ENCODE measurements at places on chromosomes 6 and 20. TPM values are rescaled to one million over a fixed set of nuclear protein-coding genes. Genes with fewer than 3 reads are reported as not detected.

GRCh38 chr6:100592929-100593328 is 128.2 kb upstream of the SIM1 start:
- H3K27me3 ChIP-seq, result no peaks in the 10 kb centered on the region
- no peak overlapping the region for H3K27ac ChIP-seq
- no peaks in the 10 kb centered on the region for H3K4me1 ChIP-seq
- peaks cover 27% of the 10 kb centered on the region for H3K36me3 ChIP-seq
- no peak for DNase-seq
- no peak overlapping the region for H3K4me3 ChIP-seq

DNA sequence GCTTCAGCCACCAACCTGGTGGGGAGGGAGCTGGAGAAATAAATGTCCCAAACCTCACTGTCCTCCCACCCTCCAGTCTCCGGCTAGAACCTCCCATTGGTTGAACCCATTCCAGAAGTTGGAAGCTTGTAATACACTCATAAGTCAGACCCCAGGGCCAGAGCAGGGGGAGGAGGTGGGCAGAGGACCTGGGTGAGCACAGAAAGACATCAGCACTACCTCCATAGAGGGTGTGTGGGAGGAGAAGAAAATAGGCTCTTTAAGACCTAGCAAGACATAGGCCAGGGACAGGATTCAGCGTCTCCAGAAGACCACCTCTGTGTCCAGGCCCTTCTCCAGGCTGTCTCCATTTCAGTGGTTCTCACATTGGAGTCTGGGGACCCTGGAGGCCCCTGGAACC is 73.3 kb upstream of the TOP1 start:
- no peak overlapping the region for H3K27ac ChIP-seq
- H3K36me3 ChIP-seq, result no peaks in the 10 kb centered on the region
- no peak for DNase-seq
- no peak overlapping the region for H3K4me3 ChIP-seq

DNA sequence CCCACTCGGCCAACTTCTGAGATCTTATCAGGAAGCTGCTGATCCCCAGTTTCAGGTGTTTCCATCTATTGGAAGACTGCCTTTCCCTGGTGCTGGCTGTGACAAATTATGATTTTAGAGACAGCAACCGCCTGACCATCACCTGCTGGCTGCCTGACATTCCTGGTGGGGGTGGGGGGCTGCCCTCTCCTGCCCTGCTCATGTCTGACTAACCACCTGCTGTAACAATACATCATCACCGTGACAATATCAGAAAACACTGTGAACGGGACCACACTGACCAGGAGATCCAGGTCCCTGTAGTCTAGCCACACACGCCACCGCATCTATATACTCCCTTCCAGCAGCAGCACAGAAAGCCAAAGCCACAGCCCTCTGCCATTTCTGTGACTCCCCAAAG is 537.5 kb downstream of the QKI start:
- no peaks in the 10 kb centered on the region for H3K27me3 ChIP-seq
- no peaks in the 10 kb centered on the region for H3K36me3 ChIP-seq
- H3K4me3 ChIP-seq, result no peak overlapping the region
- no peak for DNase-seq

GRCh38 chr6:135920689-135921088 is 69.2 kb downstream of the PDE7B start:
- no peaks in the 10 kb centered on the region for H3K27me3 ChIP-seq
- DNase-seq, result no peak
- H3K4me1 ChIP-seq, result peaks cover 22% of the 10 kb centered on the region
- H3K36me3 ChIP-seq, result no peaks in the 10 kb centered on the region

GRCh38 chr20:41738604-41739206 is 120.5 kb upstream of the CHD6 start:
- no peaks in the 10 kb centered on the region for H3K4me1 ChIP-seq
- DNase-seq, result peak; percentile 25
- H3K27ac ChIP-seq, result no peak overlapping the region
- no peaks in the 10 kb centered on the region for H3K27me3 ChIP-seq
- H3K36me3 ChIP-seq, result no peaks in the 10 kb centered on the region

- no peaks in the 10 kb centered on the region for H3K27me3 ChIP-seq
- no peak overlapping the region for H3K4me3 ChIP-seq
- H3K36me3 ChIP-seq, result no peaks in the 10 kb centered on the region
- H3K4me1 ChIP-seq, result peaks cover 3% of the 10 kb centered on the region
- DNase-seq, result no peak
- no peak overlapping the region for H3K27ac ChIP-seq
Measured at GRCh38 chr20:20150241-20150640, 97.9 kb downstream of the CFAP61 start.

DNA sequence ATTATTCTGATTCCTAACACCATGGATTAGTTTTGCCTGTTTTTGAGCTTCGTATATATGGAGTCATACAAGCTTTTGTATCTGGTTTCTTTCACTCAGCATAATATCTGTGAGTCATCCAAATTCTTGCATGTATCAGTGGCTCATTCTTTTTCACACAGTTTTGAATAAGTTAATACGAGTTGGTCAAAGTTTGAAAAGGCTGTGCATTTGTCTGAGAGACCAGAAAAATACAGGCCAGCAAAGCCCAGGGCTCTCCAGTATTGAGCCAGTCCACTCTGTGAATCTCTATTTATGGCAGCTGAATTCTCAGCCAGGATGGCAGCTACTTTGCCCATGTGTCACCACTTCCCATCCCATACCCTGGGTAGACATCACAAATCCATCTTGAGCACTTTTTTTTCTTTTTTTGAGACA is 7.2 kb upstream of the CHMP4B start:
- no peak overlapping the region for H3K4me3 ChIP-seq
- no peaks in the 10 kb centered on the region for H3K27me3 ChIP-seq
- peak overlapping the region; percentile 17 for H3K27ac ChIP-seq
- DNase-seq, result no peak

DNA sequence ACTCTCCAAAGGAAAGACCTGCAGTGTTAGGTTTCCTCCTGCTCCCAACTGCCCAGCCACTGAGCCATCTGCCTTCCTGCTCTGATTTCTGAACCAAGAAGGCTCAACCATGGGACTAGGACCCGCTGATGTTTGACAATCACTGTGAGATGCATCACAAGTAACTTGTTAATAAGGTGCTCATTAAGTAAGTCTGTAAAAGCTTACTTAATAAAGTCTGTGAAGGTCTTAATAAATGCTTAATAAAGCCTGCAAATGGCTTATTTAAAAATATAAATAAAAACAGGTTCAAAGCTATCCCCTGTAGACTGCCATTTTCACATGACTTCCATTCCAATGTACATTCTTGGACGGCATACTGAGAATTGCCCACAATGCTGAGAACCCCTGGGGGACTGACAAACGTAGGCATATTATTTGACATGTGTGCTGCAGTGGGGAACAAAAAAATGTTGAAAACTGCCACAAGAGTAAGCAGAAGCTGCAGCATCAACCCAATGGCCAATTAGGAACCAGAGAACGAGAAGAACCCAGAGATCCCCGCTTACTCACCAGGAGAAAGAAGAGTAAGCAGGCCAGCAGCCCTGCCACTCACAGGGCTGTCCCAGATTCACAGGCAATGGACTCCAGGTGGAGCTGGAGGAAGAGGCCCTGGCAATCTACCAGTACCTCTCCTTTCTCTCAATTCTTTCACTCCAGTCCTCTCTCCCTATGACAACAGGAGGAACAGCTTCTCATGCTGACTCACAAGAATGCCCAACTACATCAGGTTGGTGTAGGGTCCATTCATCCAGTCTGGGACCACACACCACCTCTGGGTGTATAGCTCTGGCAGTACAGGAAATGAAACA is 19.5 kb downstream of the KIF13A start:
- peak overlapping the region; percentile 11 for H3K27ac ChIP-seq
- no peaks in the 10 kb centered on the region for H3K27me3 ChIP-seq
- H3K4me3 ChIP-seq, result no peak overlapping the region

DNA sequence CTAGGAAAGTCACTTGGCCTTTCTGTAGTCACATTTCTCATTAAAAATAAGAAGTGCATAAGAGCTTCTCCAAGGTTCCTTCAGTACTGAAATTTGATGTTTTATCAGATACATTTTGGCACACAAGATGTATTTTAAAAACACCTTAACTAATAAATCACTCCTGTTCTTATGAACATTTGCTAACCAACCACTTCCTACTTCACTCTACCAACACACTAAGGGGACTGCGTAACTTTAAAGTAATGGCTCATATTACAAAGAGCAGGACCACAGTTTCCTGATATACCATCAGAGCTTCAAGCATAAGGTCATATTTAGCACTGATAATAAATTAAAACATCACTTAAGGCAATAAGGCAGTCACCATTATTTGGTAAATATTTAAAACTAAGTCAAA is 104.4 kb downstream of the RALGAPA2 start:
- H3K4me1 ChIP-seq, result no peaks in the 10 kb centered on the region
- H3K4me3 ChIP-seq, result no peak overlapping the region
- no peaks in the 10 kb centered on the region for H3K27me3 ChIP-seq
- H3K36me3 ChIP-seq, result no peaks in the 10 kb centered on the region

GRCh38 chr6:40586369-40587201 is 579 bp downstream of the LRFN2 start:
- peak; percentile 59 for DNase-seq
- no peaks in the 10 kb centered on the region for H3K36me3 ChIP-seq
- H3K27ac ChIP-seq, result no peak overlapping the region
- H3K4me3 ChIP-seq, result peak overlapping the region; percentile 40
- H3K4me1 ChIP-seq, result peaks cover 7% of the 10 kb centered on the region

- H3K4me3 ChIP-seq, result no peak overlapping the region
- DNase-seq, result no peak
- H3K27me3 ChIP-seq, result no peaks in the 10 kb centered on the region
- no peaks in the 10 kb centered on the region for H3K36me3 ChIP-seq
- no peak overlapping the region for H3K27ac ChIP-seq
Measured at GRCh38 chr20:60862601-60863000, 389.5 kb upstream of the CDH4 start.

DNA sequence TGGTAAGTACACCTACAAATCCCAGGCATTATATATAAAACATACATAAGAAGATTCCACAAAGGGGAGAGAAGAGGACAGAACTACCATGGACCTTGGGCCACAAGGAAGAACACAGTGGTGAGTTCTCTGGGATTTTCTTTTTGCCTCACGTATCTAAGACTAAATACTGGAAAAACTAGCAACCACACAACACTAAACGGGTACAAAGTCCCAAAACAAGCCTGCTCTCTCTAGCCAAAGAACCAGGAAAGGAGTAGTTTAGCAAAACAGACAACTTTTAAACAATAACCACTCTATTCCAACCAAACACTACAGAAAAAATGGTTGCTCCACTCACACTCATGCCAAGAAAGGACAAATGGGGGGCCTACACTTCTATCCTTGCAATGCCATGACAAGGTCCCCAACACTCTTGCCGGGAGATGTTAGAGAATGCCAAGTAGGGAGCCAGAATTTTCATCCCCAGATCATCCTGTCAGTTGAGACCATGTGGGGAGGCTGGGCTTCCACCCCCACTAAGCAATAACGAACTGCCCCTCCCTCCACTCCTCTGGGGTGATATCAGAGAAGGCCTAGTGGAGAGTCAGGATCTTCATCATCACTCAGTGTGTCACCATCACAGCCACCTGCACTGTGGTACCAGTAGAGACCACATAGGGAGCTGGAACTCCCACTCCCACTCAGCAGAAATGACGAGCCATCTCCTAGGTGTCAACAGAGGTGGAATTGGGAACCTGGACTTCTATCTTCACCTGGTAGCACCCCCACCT is 123.5 kb downstream of the DST start:
- H3K36me3 ChIP-seq, result peaks cover 15% of the 10 kb centered on the region
- no peak for DNase-seq
- H3K4me1 ChIP-seq, result peaks cover 33% of the 10 kb centered on the region
- no peak overlapping the region for H3K27ac ChIP-seq
- H3K4me3 ChIP-seq, result no peak overlapping the region

DNA sequence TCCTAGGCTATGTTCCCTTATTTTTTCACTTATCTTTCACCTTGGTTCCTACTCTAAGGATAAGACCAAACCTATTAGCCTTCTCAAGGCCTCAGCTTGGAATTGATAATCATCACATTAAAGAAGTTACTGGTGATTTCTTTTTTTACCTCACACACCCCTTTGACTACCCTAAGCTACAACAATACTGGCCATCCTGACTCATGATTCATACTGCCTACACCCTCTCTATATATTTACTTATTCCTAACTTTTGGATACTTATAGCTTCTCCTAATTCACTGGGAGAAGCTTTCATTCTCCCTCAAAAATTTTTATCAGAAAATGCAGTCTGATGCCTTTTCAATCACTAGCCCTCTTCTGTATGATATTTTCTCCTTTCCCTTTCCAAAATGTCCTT is 256.1 kb downstream of the TBX18 start:
- H3K27me3 ChIP-seq, result no peaks in the 10 kb centered on the region
- no peaks in the 10 kb centered on the region for H3K36me3 ChIP-seq
- H3K4me3 ChIP-seq, result no peak overlapping the region
- H3K27ac ChIP-seq, result no peak overlapping the region
- DNase-seq, result no peak
- H3K4me1 ChIP-seq, result no peaks in the 10 kb centered on the region

GRCh38 chr6:164753517-164753916 is 555.9 kb downstream of the C6orf118 start:
- H3K27ac ChIP-seq, result no peak overlapping the region
- no peak for DNase-seq
- no peaks in the 10 kb centered on the region for H3K36me3 ChIP-seq
- H3K4me3 ChIP-seq, result no peak overlapping the region

GRCh38 chr6:133641104-133641503 is 247.8 kb upstream of the TCF21 start:
- DNase-seq, result no peak
- no peak overlapping the region for H3K4me3 ChIP-seq
- no peaks in the 10 kb centered on the region for H3K4me1 ChIP-seq
- H3K27ac ChIP-seq, result no peak overlapping the region

GRCh38 chr6:17863901-17864754 is 123.3 kb downstream of the KIF13A start:
- no peak overlapping the region for H3K4me3 ChIP-seq
- H3K27me3 ChIP-seq, result no peaks in the 10 kb centered on the region
- H3K4me1 ChIP-seq, result peaks cover 59% of the 10 kb centered on the region
- peak overlapping the region; percentile 72 for H3K27ac ChIP-seq
- DNase-seq, result no peak

GRCh38 chr6:100300221-100300736 is 164.4 kb downstream of the SIM1 start:
- no peak for DNase-seq
- no peaks in the 10 kb centered on the region for H3K36me3 ChIP-seq
- no peaks in the 10 kb centered on the region for H3K27me3 ChIP-seq
- H3K4me3 ChIP-seq, result no peak overlapping the region

Gene TREM2
- total RNA-seq, result 1.4 TPM

Gene ENPP1
- 4.2 TPM for total RNA-seq

Gene JAG1
- total RNA-seq, result 42.6 TPM

Gene SPTLC3
- total RNA-seq, result 3.6 TPM

Gene ZC2HC1B
- total RNA-seq, result not detected

Gene LY6G5C
- total RNA-seq, result 2.2 TPM
